Astrocyte (in vitro differentiated cells and primary cell): ENCODE measurements at places on chromosomes 13 and 19. TPM values are rescaled to one million over a fixed set of nuclear protein-coding genes. Genes with fewer than 3 reads are reported as not detected.

- H3K27ac ChIP-seq, result no peak overlapping the region
- no peak for DNase-seq
- H3K27me3 ChIP-seq, result no peaks in the 10 kb centered on the region
- no peak overlapping the region for H3K4me3 ChIP-seq
- peaks cover 2% of the 10 kb centered on the region for H3K4me1 ChIP-seq
Observed at GRCh38 chr13:100881291-100881864, 206.8 kb upstream of the TMTC4 start.

- H3K27ac ChIP-seq, result no peak overlapping the region
- H3K36me3 ChIP-seq, result no peaks in the 10 kb centered on the region
- no peaks in the 10 kb centered on the region for H3K27me3 ChIP-seq
- peak; percentile 76 for DNase-seq
Observed at GRCh38 chr13:43285933-43286597, 262.7 kb downstream of the DNAJC15 start.

DNA sequence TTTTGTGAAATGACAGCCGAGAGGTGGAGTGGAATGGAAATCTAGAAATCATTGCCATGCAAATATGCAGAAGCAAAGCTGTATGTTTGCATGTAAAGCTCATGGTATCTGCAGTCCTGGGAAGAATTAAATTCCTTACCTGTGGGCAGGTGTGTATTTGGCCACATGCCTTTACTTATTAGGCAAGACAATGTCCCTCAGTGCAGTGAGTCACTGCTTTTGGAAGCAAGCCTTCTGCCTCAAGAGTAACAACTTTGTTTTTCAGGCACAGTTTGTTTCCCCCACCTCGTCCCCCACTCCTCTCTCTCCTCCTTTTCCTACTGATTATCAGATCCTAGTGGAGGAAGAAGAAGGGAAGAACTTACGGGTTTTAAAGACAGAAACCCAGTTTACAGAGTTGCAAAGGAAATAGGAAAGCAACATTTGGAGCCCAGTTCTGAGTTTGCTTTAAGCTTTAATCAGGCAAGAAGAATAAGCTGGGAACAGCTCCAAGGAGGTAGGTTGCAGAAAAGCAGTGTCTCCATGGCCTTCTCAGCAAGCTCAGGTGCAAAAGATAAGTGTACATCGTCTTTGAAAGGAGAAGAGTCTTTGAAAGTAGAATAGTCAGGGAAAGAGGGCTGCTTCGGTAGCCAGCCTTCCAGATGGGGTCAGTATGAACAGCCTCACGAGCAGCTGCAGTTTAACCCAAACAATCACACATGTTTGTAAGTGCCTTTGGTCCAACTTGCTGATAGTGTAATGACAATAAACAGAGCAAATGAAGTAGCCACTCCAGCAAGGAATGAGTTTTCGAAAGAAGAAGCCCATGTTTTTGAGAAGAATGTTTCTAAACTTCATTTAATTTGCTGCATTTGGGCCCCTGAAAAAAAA, 190.1 kb downstream of the KLF5 start:
- no peaks in the 10 kb centered on the region for H3K36me3 ChIP-seq
- H3K4me1 ChIP-seq, result peaks cover 6% of the 10 kb centered on the region
- no peak overlapping the region for H3K4me3 ChIP-seq
- no peak for DNase-seq

- no peaks in the 10 kb centered on the region for H3K36me3 ChIP-seq
- H3K27me3 ChIP-seq, result no peaks in the 10 kb centered on the region
- H3K4me3 ChIP-seq, result no peak overlapping the region
- H3K4me1 ChIP-seq, result peaks cover 22% of the 10 kb centered on the region
- peak overlapping the region; percentile 64 for H3K27ac ChIP-seq
- DNase-seq, result peak; percentile 92
Observed at GRCh38 chr13:32824675-32825074, 191.5 kb upstream of the KL start.

- H3K27me3 ChIP-seq, result no peaks in the 10 kb centered on the region
- H3K4me1 ChIP-seq, result peaks cover 15% of the 10 kb centered on the region
- no peak overlapping the region for H3K4me3 ChIP-seq
- no peak overlapping the region for H3K27ac ChIP-seq
- no peak for DNase-seq
- peaks cover 3% of the 10 kb centered on the region for H3K36me3 ChIP-seq
Observed at GRCh38 chr13:110625771-110626321, 10.5 kb downstream of the NAXD start.

GRCh38 chr13:114024603-114025404, 50.9 kb upstream of the C13orf46 start:
- no peak for DNase-seq
- peaks cover 21% of the 10 kb centered on the region for H3K36me3 ChIP-seq
- no peak overlapping the region for H3K4me3 ChIP-seq

The KIR3DL2 gene
- not detected in 2 replicates for total RNA-seq

- no peak overlapping the region for H3K27ac ChIP-seq
- no peaks in the 10 kb centered on the region for H3K27me3 ChIP-seq
- H3K4me1 ChIP-seq, result peaks cover 56% of the 10 kb centered on the region
- H3K4me3 ChIP-seq, result no peak overlapping the region
Observed at GRCh38 chr19:42277821-42278451, 8.9 kb downstream of the CIC start.

GRCh38 chr19:53909471-53910169, 542 bp downstream of the CACNG7 start:
- H3K36me3 ChIP-seq, result no peaks in the 10 kb centered on the region
- H3K27ac ChIP-seq, result no peak overlapping the region
- peaks cover 2% of the 10 kb centered on the region for H3K4me1 ChIP-seq
- peaks cover 41% of the 10 kb centered on the region for H3K27me3 ChIP-seq
- peak overlapping the region; percentile 44 for H3K4me3 ChIP-seq
- no peak for DNase-seq

DNA sequence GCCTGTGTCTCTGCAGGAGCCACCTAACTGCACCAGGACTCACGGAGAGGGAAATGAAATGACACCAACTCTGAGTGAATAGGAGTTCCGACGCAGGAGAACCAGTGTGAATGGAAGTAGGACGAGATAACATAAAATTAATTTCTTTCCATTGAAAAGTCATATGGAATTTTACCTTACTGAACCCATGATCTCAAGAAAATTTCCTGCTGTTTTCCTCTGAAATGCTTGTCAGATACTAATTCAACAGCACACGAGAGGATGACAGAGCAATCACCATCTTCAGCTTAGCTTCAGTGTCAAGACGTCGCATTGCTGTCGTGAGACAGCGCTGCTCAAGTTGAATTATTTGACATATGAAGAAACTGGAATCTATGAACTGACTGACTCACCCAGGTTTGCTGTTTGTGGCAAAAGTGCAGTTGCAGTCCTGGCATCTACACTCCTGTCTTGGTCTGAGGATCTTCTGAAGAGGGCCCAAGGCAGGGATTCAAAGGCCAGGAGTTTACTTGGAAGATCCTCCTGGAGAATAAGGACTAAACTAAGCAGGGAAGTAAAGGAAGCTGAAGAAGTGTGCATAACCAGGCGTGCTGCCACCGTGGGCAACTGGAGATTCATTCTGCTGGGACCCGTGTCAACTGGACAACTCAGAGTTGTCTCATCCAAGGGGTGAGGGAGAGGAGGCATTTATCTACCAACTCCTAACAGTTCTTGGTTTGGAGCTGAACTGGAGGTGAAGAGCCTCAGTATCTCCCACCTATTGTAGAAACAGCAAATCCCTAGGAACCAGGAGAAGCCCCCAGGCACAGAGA, 214.4 kb upstream of the IRS2 start:
- no peak overlapping the region for H3K4me3 ChIP-seq
- H3K36me3 ChIP-seq, result no peaks in the 10 kb centered on the region
- no peak overlapping the region for H3K27ac ChIP-seq

DNA sequence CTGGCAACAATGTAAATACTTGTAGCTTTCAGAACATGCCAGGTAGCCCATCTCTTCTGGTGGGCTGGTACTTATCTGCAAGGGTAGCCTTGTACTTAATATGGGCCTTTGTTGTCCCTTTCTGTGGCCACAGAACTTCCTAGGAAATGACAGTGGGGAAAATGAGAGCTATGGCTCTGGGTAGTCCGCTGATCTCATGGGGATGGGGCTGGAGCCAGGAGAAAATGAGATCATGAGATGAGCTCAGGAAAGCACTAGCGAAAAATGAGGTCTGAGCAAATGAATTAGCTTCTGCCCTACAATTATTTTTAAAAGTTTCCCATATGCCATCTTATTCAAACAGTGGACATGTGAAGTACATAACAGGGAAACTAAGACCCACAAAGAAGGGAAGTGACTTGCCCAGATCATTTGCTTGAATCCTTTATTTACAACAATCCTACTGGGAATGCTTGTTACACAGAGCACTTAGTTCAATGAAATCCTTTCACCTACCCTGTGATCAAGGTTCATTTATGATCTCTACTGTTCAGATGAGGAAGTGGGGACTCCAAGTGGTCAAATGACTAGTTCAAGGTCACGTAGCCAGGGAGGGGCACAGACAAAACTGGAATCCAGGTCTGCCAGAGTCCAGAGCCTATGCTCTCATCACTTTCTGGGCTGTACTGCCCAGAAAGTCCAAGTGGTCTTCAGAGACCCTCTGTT, 87.1 kb downstream of the PTPRS start:
- peak overlapping the region; percentile 25 for H3K27ac ChIP-seq
- peaks cover 6% of the 10 kb centered on the region for H3K36me3 ChIP-seq
- peaks cover 5% of the 10 kb centered on the region for H3K4me1 ChIP-seq

The GRK1 gene
- not detected in 2 replicates for total RNA-seq

- H3K4me3 ChIP-seq, result no peak overlapping the region
- no peak for DNase-seq
- H3K4me1 ChIP-seq, result no peaks in the 10 kb centered on the region
- H3K27me3 ChIP-seq, result no peaks in the 10 kb centered on the region
Observed at GRCh38 chr13:25237083-25237482, 50.2 kb downstream of the MTMR6 start.

GRCh38 chr19:46766569-46767317, 20.5 kb upstream of the STRN4 start:
- no peak overlapping the region for H3K27ac ChIP-seq
- no peaks in the 10 kb centered on the region for H3K36me3 ChIP-seq
- H3K27me3 ChIP-seq, result no peaks in the 10 kb centered on the region
- no peak for DNase-seq
- H3K4me1 ChIP-seq, result no peaks in the 10 kb centered on the region

DNA sequence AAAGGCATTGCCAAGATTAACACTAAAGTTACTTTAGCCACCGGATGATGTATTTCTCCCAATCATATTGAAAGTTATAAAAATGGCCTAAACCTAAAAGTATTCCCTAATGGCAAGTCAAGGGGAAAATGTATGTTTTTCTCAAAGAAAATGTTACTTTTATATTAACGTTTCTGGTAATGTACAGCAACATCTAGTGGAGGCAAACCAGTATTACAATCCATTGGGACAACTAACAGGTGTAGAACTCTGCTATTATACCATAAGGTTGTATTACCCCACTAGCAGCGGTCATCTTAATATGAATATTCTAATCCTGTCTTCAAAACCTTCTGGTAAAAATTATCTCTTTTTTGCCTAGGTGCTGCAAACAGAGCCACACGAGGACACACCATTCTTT, 69.2 kb downstream of the ZNF100 start:
- H3K36me3 ChIP-seq, result no peaks in the 10 kb centered on the region
- no peak overlapping the region for H3K27ac ChIP-seq
- DNase-seq, result peak; percentile 8
- no peak overlapping the region for H3K4me3 ChIP-seq
- no peaks in the 10 kb centered on the region for H3K4me1 ChIP-seq

GRCh38 chr19:57830071-57830602, at the start of gene ZNF587B:
ZNF587B (plus strand) TSS chr19:57830299; CDS start chr19:57830529, 230 bp downstream.
- H3K4me1 ChIP-seq, result no peaks in the 10 kb centered on the region
- peak within 1 kb of the TSS; percentile 65 for H3K27ac ChIP-seq
- peak; percentile 44 for DNase-seq
- H3K27me3 ChIP-seq, result no peaks in the 10 kb centered on the region
- peak within 1 kb of the TSS; percentile 61 for H3K4me3 ChIP-seq

DNA sequence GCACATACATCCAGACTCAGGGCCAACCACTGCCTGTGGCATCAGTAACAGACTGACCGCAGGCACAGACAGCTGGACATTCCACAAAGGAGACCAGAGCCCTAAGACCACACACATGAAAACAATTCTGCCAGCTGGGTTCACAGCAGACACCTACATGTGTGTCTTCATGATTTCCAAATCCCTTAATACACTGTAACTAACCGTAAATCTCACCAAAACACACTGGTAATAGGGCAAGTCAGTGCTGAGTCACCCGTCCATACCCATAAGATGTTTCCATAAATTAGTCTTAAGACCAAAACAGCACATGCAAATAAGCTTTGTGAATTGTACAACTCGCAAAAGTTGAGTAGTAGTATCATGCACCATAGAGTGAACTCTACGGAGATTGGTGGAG, 65.4 kb downstream of the TUBGCP3 start:
- H3K4me3 ChIP-seq, result no peak overlapping the region
- no peaks in the 10 kb centered on the region for H3K27me3 ChIP-seq
- DNase-seq, result peak; percentile 14
- no peaks in the 10 kb centered on the region for H3K4me1 ChIP-seq
- no peaks in the 10 kb centered on the region for H3K36me3 ChIP-seq

- DNase-seq, result no peak
- H3K27ac ChIP-seq, result no peak overlapping the region
- no peaks in the 10 kb centered on the region for H3K36me3 ChIP-seq
- peaks cover 3% of the 10 kb centered on the region for H3K27me3 ChIP-seq
- H3K4me1 ChIP-seq, result no peaks in the 10 kb centered on the region
- H3K4me3 ChIP-seq, result no peak overlapping the region
Observed at GRCh38 chr13:112114391-112114790, 47.4 kb downstream of the SOX1 start.

DNA sequence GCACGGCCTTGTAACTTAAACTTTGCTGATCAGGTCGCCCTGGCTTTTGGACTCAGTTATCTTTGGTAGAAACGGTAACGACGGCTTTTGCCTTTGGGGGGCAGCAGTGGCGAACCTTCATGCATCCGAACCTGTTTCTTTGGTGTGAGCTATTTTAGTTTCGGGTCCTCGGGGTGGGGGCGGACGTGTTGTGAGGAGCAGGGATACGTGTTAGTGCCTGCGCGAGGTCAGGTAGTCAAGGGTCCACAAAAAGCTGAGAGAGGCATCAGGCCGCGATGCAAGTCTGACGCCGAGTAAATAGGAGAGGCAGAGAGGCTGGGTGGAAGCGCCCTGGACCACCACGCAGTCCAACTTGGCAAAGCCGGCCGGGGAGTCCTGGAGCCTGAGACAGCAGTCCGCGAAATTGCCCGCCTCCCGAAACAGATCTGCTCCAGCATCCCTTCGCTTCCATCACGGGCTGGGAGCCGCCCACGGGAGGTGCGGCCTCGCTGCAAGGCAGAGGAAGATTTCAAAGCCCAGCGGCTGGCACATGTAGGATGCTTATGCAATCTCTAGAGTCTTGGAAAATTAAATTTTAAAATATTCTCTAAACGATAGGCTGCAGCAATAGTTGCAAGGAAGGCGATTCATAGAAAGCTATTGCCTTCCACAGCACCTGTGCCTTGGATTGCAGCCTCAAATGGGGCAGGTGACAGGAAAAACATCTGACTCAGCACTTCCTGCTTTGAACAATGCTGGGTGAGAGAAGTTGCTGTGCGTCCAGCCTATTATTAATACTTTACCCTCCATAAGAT, 4.6 kb upstream of the TPP2 start:
- peak overlapping the region; percentile 32 for H3K27ac ChIP-seq
- peaks cover 4% of the 10 kb centered on the region for H3K4me1 ChIP-seq
- H3K36me3 ChIP-seq, result no peaks in the 10 kb centered on the region
- H3K4me3 ChIP-seq, result peak overlapping the region; percentile 72
- DNase-seq, result peak; percentile 62
- H3K27me3 ChIP-seq, result no peaks in the 10 kb centered on the region

GRCh38 chr19:50803633-50804419, 13.6 kb downstream of the ACP4 start:
- H3K27ac ChIP-seq, result peak overlapping the region; percentile 99
- peaks cover 8% of the 10 kb centered on the region for H3K36me3 ChIP-seq
- peaks cover 12% of the 10 kb centered on the region for H3K4me1 ChIP-seq
- peak overlapping the region; percentile 93 for H3K4me3 ChIP-seq
- H3K27me3 ChIP-seq, result no peaks in the 10 kb centered on the region
